H4 (cell line): ENCODE measurements at places on chromosomes 7 and 10.
A peak's percentile ranks its signal among the peaks of the same experiment; 100 is the strongest.

GRCh38 chr10:71784679-71785272, 11.5 kb upstream of the VSIR start:
- DNase-seq = no peak

DNA sequence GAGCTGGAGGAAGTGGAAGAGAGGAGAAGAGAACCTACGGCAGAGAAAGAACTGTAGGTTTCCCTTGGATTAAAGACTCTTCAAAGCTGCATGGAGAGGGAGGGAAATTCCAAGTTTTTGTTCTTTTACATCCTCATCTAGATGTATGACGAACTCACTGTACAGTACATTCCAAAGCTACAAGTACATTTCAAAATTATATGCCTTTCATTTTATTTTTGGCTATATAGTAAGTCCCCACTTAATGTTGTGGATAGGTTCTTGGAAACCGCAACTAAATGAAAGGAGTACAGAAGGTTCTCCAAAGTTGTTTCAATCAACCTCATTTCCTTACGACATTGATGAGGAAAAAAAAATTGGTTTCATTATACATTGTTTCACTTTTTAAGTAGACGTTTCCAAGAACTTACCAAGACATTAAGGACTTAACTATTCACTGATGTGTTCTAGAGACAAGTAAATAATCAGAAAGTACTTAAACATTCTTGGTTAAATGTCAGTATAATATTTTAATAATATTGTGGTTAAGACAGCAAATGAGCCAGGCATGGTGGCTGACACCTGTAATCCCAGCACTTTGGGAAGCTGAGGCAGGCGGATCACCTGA, 16.1 kb upstream of the JMJD1C start:
- no peak for DNase-seq

DNA sequence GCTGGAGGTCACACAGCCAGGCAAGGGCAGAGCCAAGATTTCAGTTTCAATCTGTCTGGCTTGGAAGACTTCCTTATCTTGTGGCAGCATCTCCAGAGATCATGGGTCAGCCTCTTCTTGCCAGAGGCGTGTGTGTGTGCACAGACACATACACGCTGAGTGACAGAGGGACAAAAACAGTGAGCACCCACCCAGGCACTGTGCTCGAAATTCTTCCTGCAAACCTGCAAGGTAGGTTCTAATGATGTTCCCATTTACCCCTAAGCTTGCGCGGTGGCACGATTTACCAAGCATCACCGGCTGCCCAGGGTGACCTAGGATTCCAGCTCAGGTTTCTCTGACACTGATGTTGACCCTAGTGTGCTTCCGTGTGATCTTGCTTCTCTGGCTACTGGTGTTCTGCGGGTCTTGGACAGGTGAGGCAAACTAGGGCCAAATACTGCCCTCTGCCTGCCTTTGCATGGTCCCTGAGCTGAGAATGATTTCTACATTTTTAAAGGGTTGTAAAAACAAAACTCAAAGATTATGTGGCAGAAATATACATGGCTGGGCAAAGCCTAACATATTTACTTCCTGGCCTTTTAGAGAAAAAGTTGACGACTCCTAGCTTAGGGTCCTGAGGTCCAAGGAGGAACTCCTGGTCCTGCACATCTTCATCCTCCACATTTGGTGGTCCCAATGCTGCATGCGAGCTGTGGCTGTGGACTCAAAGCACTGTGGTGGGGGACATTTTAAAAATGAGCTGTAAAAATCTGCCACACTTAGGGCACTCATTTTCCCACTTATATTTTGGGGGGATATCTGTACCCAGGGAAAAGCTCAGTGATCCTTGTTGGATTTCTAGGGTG, 268.5 kb downstream of the RPS24 start:
- no peak for DNase-seq

- DNase-seq = peak; percentile 97
Measured at GRCh38 chr10:95229724-95230627, 35.9 kb downstream of the ACSM6 start.
